Renal cortex interstitium (tissue), 15 donors: ENCODE measurements at places on chromosomes 12 and 14.
A peak's percentile ranks its signal among the peaks of the same experiment; 100 is the strongest.

GRCh38 chr12:20205854-20206253 lies 162.5 kb upstream of the PDE3A start:
- DNase-seq: no peak

DNA sequence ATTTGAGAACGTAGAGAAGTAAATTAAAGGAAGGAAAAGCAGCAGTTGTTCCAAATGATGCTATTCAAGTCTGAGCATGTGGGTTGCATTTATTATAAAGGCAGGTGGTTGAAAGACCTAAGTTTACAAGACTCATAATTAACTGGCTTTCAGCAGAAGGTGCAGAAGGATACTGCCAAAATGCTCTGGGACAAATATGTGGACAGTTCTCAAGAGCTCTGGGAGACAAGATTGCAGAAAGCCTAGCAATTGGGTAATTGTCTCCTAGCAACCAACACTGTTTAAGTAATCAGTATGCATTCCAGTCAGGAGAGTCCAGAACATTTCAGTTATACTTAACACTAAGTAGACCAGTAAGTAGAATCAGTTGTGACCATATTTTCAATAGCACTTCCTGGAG lies 131.5 kb downstream of the GPR135 start:
- DNase-seq: peak; percentile 70

GRCh38 chr14:39581474-39581873 lies 149.2 kb upstream of the FBXO33 start:
- DNase-seq: no peak

GRCh38 chr14:67579040-67579439 lies 21.0 kb downstream of the PIGH start:
- no peak for DNase-seq

GRCh38 chr12:62629413-62629812 lies 162.8 kb downstream of the MON2 start:
- no peak for DNase-seq

DNA sequence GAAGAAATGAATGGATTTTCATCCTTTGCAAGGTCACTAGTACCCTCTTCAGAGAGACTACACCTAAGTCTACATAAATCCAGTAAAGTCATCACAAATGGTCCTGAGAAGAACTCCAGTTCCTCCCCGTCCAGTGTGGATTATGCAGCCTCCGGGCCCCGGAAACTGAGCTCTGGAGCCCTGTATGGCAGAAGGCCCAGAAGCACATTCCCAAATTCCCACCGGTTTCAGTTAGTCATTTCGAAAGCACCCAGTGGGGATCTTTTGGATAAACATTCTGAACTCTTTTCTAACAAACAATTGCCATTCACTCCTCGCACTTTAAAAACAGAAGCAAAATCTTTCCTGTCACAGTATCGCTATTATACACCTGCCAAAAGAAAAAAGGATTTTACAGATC lies 40.8 kb downstream of the SPATA7 start:
- no peak for DNase-seq

- no peak for DNase-seq
These were observed 195.7 kb downstream of the ANO6 start for GRCh38 chr12:45411626-45412025.

DNA sequence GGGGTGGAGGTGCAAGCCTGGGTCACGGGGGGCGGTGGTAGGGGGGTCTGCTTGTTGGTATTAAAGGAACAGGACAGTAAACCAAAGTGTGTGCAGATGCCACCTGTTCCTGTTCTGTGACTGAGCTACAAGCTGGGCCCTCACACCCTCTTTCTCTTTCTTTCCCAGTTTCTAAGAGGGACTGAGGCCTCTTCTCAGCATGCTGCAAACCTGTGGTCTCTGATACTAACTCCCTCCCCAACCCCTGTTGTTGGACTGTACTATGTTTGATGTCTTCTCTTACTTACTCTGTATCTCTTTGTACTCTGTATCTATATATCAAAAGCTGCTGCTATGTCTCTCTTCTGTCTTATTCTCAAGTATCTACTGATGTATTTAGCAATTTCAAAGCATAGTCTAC lies 6.9 kb upstream of the PIP4K2C start:
- no peak for DNase-seq

DNA sequence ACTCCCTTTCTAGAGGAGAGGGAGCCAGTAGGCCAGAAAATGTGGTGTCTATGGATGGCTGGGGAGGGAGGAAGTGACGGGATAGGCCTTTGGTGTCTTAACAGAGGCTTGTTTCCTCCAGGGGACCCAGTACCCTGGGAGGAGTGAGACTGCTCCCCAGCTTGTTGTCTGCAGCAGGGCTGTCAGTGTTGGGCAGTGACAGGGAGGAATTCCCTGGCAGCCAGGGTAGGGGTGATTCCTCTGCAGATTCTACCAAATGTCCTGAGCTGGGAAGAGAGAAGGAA lies 64.0 kb downstream of the GALNT16 start:
- DNase-seq: no peak

DNA sequence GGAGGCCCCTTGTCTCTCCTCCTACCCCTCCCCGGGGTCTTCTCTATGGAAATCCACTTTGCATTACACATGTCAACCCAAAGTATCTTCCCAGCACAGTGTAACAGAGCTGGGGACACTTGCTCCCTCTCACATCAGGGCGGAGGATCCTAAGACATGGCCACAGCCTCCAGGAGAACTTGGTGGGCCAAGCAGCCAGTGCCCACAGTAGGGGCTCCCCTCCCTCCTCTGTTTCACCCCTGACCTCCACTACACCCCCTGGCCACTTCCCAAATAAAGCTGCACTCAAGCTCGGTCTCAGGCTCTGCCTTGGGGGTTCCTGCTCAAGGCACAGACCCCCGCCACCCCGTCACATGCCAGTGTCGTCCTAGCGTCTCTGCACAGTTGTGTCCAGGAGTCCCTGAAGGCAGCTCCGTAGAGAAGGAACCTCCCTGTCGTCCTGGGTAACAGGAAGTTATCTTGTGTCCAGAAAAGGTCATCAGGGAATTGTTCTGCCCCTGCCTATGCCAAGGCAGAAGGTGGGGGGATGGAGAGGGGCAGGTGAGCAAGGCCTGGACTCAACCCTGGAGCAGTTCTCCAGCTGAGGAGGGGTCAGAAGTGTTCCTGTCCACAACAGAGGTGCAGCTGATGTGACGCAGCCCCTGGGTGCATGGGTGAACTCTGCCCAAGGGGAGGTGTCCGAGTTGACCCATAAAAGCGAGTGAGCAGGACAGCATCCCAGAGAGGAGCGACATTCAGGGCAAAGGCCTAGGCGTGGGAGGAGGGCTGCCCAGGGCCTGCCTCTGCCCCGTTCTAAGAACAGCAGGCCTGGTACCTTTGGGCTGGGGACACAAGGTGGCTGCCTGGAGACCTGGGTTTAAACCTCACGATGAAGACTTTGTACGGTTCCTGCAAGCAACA lies 25.5 kb downstream of the DIO3 start:
- no peak for DNase-seq

DNA sequence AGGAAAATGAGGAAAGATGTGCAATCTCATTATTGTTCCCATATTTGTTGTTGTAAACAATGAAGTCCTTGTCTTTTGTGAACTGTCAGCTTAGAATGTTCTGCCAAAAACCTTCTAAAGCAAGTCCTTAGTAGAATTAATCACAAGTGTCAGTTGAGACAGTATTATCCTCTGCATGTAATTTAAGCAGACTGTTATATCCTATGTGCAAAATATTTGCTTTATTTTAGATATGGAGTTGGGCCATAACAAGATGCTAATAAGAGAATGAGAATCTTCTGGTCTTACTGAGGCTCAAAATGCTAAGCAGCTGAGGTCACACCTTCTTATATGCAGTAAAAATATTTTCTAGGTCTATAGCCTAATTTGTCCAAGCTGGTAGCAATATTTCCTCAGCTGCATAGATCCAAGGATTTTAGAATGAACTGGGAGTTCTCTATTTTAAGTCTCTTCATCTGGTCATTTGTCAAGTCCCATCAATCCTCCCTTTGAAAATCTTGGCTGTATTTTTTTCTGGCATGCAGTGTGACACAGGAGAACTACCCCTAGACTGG lies 222.3 kb upstream of the NAV3 start:
- DNase-seq: peak; percentile 13

DNA sequence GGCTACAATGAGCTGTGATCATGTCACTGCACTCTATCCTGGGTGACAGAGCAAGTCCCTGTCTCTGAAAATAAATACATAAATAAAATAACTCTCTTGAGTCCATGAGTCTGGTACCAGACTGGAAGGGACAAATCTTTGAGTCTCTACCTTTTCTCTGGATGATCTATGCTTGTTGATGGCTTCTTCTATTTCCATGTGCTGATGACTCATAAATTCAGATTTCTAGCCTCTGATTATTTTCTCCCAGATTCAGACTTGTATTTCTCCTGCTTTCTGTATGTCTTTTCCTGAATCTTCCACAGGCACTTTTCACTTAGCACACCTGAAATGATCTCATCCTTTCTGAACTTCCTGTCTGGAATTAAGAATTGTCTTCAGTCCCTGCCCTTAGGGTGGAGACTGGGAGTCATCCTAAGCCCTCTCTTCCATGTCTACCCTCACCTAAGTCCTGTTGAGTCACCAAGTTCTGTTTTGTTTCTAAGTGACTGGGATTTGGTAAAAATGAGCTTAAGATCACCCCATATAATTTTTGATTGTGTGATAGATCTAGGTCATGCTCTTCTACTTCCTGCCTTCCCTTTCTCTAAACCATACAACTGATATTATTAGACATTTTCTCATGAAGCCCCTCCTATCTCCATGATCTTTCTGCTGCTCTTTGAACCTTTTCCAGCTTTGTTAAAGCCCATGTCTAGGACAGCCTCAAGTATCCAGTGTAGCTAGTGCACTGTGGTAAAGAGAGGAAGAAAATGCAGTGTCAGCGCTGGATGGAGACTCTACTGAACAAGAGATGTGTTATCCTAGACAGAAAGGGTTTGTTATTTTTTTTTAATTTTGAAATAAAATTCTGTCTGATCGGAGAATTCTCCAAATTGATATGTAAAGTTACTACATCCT lies 13.1 kb downstream of the AKAP6 start:
- no peak for DNase-seq

- DNase-seq: no peak
These were observed 2.2 kb downstream of the ANGEL1 start for GRCh38 chr14:76810525-76810924.

DNA sequence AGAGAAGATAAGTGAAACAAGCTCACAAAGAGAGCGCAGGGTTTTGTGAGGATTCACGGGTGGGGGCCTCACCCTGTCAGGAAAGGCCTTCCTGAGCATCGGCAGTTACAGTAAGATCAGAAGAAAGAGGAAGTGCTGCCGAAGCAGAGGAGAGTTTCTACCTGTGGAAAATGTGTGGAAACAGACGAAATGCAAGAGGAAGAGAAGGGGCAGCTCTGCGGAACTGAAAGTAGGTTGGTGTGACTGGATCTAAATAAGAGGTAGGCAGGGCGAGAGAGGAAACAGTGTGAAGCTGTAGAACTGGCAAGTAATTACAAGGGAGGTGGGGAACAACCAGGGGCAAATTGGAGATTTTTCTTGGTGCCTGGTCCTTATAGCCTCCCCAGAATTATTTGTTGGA lies 2.6 kb downstream of the GPR68 start:
- DNase-seq: no peak

DNA sequence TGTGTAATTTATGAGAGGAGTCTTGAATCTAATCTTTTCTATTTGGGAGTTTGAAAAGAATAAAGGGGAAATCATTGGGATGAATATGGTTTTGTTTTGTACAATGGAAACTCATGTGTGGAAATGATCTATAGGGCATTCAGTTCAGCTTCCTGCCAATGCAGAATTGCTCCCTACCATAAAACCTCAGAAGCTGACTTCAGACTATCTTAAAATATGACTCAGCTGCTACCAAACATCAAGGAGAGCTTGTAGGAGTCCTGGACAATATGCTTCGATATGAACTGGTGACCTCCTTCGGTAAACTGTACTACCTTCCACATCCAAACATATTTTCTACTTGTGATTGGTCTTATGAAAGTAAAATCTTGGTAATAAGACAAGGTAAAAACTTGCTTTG lies 160.6 kb downstream of the CAPZA3 start:
- no peak for DNase-seq

- DNase-seq: no peak
These were observed 48.0 kb upstream of the ARID2 start for GRCh38 chr12:45681465-45681864.

DNA sequence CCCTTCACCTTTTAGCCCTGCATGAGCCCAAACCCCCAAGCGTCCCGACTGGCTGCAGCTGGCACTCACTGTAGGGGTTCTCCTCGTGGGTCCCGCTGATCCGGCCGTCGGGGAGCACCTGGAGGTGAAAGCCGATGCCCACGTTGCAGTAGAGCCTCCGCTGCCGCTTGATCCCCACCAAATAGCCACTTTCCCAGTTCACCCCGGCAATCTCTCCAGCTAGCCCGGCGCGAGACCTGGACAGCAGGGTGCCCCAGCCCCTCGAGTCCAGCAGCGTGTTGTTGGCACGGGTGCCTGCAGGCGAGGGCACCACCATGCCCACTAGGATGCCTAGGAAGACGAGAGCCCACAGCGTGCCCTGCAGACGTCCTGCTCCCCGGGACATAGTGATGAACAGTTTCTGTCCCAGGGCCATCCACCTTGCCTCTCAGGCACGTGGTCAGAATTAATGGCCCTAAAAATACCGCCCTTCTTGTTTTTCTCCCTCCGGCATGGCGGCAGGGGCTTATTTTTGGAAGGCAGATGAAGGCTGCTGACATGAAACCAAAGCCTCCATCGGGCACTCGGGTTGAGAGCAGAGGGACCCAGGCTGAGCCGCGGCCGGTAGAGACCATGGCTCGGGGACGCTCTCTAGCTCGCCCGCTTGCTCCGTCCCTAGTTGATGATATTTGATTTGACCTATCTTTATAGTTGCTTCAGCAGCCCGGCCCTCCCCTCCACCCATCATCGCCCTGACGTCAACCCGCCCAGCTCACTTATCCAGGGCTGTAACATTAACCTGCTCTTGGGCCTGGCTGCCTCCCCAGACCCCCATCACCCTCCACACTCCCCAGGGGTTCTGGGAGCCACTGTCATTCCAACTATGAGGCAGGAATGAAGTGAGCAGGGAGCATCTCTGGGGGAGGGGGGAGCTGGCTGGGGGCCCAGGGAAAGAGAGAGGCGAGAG lies at the start of gene FGF6:
FGF6 (minus strand) TSS at position 660 of the 946 bp plus-strand sequence; CDS start at position 415, 245 bp downstream.
- DNase-seq: no peak

DNA sequence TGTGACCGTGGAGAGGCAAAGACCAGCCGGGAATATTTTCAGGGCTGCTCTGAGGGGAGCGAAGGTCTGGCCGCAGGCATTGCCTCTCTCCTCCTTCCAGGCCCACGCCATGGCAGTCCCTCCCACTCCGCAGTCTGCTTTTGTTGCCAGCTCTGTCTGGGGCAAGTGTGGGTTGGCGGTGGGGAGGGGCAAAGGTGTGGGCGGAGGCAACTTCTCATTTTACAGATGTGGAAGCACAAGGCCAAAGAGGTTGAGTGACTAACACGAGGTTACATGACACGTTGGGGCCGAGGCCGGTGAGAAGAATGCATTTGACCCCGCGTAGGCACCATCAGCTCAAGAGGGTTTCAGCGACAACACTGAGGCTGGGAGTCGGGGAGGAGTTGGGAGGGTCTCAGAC lies 6.1 kb upstream of the FAIM2 start:
- DNase-seq: peak; percentile 55

- no peak for DNase-seq
These were observed 12.6 kb downstream of the C12orf43 start for GRCh38 chr12:121003650-121004049.

GRCh38 chr12:121181181-121181580 lies 28.7 kb upstream of the P2RX4 start:
- DNase-seq: no peak

GRCh38 chr14:54493293-54493692 lies 4.5 kb upstream of the GMFB start:
- DNase-seq: no peak

- DNase-seq: no peak
These were observed 638.4 kb downstream of the FLRT2 start for GRCh38 chr14:86168371-86168770.
